ENCODE measurements at places on chromosomes 12 and 14. TPM values are rescaled to one million over a fixed set of nuclear protein-coding genes. Genes with fewer than 3 reads are reported as not detected.

The KCNMB4 gene
- total RNA-seq, result 0.19 TPM

DNA sequence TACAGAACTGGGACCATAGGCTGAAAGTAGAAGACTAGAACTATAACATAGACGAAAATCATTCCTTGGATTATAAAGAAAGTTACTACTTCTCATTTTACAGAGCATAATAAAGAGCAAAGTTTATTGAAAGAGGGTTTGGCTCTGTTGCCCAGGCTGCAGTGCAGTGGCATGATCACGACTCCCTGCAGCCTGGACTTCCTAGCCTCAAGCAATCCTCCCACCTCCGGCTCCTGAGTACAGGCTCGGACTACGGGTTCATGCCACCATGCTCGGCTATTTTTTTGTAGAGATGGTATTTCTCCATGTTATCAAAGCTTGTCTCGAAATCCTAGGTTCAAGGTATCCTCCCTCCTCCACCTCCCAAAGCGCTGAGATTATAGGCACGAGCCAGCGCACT, 190.1 kb upstream of the FOXG1 start:
- H3K36me3 ChIP-seq, result no peaks in the 10 kb centered on the region
- H3K27me3 ChIP-seq, result no peaks in the 10 kb centered on the region
- no peak overlapping the region for H3K4me3 ChIP-seq
- no peaks in the 10 kb centered on the region for H3K4me1 ChIP-seq

DNA sequence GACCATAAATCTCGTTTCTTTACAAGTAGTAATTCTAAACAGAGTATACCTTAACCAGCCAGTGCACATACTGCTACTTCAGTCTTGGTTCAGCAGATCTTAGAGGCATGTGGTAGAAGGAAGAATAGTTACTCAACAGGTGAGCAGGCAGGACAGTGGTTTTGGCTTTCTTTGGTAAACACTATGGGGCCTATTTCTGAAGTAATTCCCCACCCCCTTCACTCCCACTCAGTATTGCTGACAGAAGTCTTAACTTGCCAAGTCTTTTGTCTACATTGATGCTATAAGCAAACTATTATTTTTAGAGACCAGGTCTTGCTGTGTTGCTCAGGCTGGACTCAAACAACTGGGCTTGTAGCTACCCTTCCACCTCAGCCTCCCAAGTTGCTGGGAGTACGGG, 68.5 kb downstream of the FBXO34 start:
- peak overlapping the region; percentile 47 for H3K4me3 ChIP-seq
- no peaks in the 10 kb centered on the region for H3K27me3 ChIP-seq
- H3K4me1 ChIP-seq, result peaks cover 60% of the 10 kb centered on the region
- peak overlapping the region; percentile 84 for H3K27ac ChIP-seq
- peaks cover 10% of the 10 kb centered on the region for H3K36me3 ChIP-seq

The ST8SIA1 gene
- 0.28 TPM for total RNA-seq

DNA sequence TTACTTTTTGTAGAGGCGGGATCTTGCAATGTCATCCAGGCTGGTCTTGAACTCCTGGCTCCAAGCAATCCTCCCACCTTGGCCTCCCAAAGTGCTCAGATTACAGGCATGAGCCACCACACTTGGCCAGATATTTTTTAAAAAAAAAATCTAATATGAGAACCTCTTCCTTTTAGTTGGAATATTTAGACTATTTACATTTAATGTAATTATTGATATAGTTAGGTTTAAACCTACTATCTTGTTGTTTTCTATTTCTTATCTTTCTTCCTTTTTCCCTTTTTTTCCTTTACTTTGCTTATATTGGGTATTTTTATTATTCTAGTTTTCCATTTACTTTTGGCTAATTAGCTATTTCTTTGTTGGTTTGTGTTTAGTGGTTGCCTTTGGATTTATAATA, 185.8 kb downstream of the SLC41A2 start:
- H3K27ac ChIP-seq, result no peak overlapping the region
- peak; percentile 25 for DNase-seq
- H3K27me3 ChIP-seq, result peaks cover 10% of the 10 kb centered on the region
- H3K36me3 ChIP-seq, result peaks cover 4% of the 10 kb centered on the region

- no peak for DNase-seq
- H3K36me3 ChIP-seq, result no peaks in the 10 kb centered on the region
- H3K27me3 ChIP-seq, result peaks cover 2% of the 10 kb centered on the region
- H3K27ac ChIP-seq, result no peak overlapping the region
- H3K4me1 ChIP-seq, result no peaks in the 10 kb centered on the region
Measured at GRCh38 chr12:82805812-82806497, 119.2 kb downstream of the TMTC2 start.

DNA sequence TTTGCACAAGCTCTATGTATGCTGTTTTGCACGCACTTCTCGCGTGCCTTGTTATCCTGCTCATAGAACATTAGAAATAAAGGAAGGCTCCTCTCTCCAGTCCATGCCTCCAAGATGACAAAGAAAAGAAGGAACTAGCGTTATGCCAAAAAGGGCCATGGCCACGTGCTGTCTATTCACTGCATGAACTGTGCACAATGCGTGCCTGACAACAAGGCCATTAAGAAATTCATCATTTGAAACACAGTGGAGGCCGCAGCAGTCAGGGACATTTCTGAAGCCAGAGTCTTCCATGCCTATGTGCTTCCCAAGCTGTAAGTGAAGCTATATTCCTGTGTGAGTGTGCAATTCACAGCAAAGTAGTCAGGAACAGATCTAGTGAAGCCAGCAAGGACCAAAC, 22.2 kb upstream of the PRMT8 start:
- no peak overlapping the region for H3K27ac ChIP-seq
- no peaks in the 10 kb centered on the region for H3K36me3 ChIP-seq
- H3K4me1 ChIP-seq, result no peaks in the 10 kb centered on the region
- no peak for DNase-seq
- H3K27me3 ChIP-seq, result peaks cover 2% of the 10 kb centered on the region
- H3K4me3 ChIP-seq, result no peak overlapping the region

GRCh38 chr12:121837680-121838079, 21.0 kb downstream of the HPD start:
- H3K4me3 ChIP-seq, result no peak overlapping the region
- no peaks in the 10 kb centered on the region for H3K27me3 ChIP-seq
- H3K4me1 ChIP-seq, result peaks cover 13% of the 10 kb centered on the region
- DNase-seq, result no peak

The ZCRB1 gene
- 62.0 TPM for total RNA-seq

The RHOJ gene
- total RNA-seq, result not detected

- H3K27me3 ChIP-seq, result no peaks in the 10 kb centered on the region
- H3K27ac ChIP-seq, result no peak overlapping the region
- H3K4me1 ChIP-seq, result no peaks in the 10 kb centered on the region
- no peak overlapping the region for H3K4me3 ChIP-seq
- DNase-seq, result no peak
Measured at GRCh38 chr14:53841109-53842099, 115.2 kb downstream of the BMP4 start.
